HFFc6 (cell line): ENCODE measurements at places on chromosomes 4 and X.

GRCh38 chrX:96715481-96715880 is 30.8 kb downstream of the DIAPH2 start:
- peak; percentile 39 for DNase-seq

- DNase-seq, result peak; percentile 18
Observed at GRCh38 chrX:43940816-43941474, 32.2 kb downstream of the NDP start.

DNA sequence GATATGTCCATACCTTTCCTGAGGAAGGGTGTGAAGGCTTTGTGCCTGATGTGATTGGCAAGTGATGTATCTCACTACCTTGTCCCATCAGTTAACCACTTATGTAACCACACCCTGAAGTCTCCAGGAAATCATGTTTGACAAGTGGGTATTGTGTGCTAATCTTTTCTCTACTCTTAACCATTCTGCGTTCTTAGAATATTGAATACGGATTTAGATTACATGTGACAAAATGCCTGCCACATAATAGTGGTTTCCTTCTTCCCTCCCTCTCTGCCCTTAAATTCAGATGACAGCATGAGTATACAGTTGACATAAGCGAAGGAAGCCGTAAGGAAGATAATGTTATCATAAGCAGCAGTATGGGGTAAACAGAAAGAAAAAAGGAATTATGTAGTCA is 108.4 kb downstream of the KLHL8 start:
- no peak for DNase-seq

- DNase-seq, result no peak
Observed at GRCh38 chr4:40361338-40361737, 26.2 kb downstream of the CHRNA9 start.

- peak; percentile 99 for DNase-seq
Observed at GRCh38 chr4:76984788-76985211, 35.2 kb downstream of the SEPTIN11 start.

DNA sequence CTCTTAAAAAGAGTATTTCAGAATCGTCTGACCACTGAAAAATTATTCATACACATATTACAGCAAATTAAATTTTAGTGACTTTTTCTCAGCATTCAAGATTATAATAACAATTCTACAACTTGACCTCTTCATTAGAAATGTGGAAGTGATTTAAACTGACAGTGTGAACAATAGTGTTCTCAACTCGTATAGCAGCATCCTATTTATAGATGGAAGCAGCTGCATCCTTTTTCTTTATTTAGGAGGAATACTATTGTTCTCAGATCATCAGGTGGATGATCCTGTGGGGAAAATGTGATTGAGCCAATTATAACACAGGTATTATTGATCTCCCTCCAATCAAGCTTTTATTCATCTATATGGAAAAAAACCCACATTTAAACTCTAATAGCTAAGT is 56.7 kb downstream of the RAPGEF2 start:
- DNase-seq, result no peak

DNA sequence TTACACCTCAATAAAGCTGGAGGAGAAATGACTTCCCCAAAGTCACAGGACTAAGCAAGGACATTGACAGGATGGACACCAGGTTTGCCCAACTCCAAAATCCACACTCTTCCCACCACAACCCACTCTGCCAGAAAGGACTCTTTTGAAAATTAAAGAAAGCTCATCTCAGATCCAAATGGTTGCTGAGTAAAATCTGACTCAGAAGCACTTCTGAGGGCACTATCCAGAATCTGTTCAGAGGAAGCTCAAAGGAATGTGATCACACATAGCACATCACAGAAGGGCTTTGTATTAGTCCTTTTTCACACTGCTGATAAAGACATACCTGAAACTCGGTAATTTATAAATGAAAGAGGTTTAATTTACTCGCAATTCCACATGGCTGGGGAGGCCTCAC is 155.5 kb downstream of the RAB28 start:
- peak; percentile 20 for DNase-seq

DNA sequence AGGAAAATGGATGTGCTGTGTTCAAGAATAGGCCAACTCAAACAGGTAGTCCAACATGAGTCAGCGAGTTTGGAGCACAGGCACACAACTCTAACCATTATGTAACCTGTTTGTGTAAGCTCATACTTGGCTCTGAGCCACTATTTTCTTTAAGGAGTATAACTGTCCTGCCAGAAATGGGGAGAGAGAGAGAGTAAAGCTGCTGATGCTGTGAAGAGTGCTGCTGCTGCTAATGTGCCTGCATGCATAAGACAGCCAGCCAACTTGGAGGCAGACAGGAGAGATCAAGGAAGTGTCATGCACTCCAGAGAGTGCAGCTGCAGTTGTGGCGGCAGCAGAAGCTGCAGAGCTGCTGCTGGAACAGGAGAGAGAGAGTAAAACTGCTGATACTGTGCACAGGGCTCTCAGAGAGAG is 11.7 kb upstream of the STATH start:
- DNase-seq, result no peak

GRCh38 chr4:173073939-173074500 is 94.6 kb upstream of the GALNT7 start:
- no peak for DNase-seq
